ENCODE measurements at places on chromosomes 1 and 21. TPM values are rescaled to one million over a fixed set of nuclear protein-coding genes. Genes with fewer than 3 reads are reported as not detected.

Gene HSPB7
- total RNA-seq, result 0.35 TPM

Gene PEAR1
- total RNA-seq, result 3.9 TPM

Gene UBIAD1
- 10.9 TPM for total RNA-seq

Gene DNAJC6
- total RNA-seq, result 39.9 TPM

Gene B3GALNT2
- 44.3 TPM for total RNA-seq

Gene VHLL
- total RNA-seq, result not detected

Gene ODR4
- 27.1 TPM for total RNA-seq

Measured in renal cortical epithelial cell (primary cell).